Esophagus squamous epithelium (tissue), 5 donors: ENCODE measurements at places on chromosomes 5 and 9.

- no peak for DNase-seq
Measured at GRCh38 chr9:100492952-100493351, 20.0 kb downstream of the TMEFF1 start.

DNA sequence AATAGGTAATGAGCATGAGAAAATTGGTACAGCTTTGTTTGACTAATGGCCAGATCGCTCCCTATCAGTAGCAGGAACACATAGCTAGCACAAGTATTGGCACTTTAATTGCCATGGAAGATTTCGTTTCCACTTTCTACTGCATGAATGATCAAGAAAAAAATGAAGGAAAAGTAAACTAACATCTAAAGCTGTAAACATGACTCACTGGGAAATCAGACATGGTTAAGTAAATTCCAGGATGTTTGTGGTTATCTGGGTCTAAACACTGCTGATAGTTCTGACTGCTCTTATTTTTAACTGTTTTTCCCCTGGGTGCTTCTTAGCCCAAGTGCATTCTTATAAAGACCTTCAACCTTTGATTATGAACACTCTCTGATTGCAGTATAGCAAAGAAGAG lies 388.9 kb downstream of the NR2F1-AS1 start:
- DNase-seq, result no peak

GRCh38 chr5:32325062-32325461 lies 12.3 kb upstream of the MTMR12 start:
- no peak for DNase-seq

DNA sequence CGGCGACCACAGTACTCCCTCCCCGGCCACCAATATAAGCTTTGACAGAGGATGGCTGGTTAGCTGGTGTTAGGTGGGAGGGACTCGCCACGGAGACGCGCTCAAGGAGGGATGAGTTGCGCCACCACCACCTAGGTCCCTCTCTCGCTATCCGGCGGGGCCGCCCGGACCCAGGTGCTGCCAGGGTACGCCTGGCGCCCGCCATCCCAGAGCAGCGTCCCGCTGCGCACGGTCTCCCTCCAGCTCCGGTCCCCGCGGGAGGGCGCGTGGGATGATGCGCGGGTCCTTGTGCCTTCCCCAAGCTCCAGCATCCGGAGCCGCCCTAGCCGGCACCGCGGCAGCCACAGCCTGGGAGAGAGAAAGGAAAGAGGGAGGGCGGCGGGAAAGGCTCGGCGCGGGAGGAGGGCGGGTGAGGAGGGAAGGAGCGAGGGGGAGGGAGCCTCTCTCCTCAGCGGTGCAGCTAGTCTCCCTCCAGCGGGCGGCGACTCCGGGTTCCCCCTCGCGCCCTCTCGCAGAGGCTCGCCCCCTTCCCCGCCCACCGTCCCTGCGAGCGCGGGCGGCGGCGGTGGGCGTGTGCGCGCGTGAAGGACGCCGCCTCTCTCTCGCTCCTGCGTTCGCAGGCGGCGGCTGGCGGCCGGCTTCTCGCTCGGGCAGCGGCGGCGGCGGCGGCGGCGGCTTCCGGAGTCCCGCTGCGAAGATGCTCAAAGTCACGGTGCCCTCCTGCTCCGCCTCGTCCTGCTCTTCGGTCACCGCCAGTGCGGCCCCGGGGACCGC lies at the start of gene CAMK4:
CAMK4 (plus strand) TSS at position 598 of the 774 bp plus-strand sequence; CDS start at position 698, 100 bp downstream.
- no peak for DNase-seq

DNA sequence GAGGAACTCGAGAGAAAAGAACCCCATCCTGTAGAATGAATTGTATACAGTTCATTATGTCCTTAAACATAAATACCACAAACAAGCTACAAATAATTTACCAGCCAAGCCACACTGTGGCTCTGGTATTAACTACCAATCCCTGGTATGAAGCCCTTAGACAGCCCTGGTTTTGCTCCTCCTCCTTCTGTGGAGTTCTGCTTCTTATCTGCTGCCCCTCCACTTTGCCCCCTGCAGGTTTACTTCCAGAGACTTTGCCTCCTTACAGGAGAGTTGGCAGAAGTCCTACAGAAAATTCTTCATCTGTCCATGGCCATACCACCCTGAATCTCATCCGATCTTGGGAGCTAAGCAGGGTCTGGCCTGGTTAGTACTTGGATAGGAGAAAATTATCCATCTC lies 219.8 kb downstream of the ACTL7B start:
- DNase-seq, result no peak
